Left lung (tissue), 14 donors: ENCODE measurements at places on chromosomes 6 and 20. TPM values are rescaled to one million over a fixed set of nuclear protein-coding genes. Genes with fewer than 3 reads are reported as not detected.

The PGC gene
- polyA plus RNA-seq, result 6.6 TPM

The BTBD3 gene
- 56.4 TPM for polyA plus RNA-seq

The DCBLD1 gene
- 34.8 TPM for polyA plus RNA-seq

The FGD2 gene
- 4.3 TPM for polyA plus RNA-seq

- no peak for DNase-seq
Observed at GRCh38 chr20:45402946-45403345, 5.1 kb upstream of the DBNDD2 start.

DNA sequence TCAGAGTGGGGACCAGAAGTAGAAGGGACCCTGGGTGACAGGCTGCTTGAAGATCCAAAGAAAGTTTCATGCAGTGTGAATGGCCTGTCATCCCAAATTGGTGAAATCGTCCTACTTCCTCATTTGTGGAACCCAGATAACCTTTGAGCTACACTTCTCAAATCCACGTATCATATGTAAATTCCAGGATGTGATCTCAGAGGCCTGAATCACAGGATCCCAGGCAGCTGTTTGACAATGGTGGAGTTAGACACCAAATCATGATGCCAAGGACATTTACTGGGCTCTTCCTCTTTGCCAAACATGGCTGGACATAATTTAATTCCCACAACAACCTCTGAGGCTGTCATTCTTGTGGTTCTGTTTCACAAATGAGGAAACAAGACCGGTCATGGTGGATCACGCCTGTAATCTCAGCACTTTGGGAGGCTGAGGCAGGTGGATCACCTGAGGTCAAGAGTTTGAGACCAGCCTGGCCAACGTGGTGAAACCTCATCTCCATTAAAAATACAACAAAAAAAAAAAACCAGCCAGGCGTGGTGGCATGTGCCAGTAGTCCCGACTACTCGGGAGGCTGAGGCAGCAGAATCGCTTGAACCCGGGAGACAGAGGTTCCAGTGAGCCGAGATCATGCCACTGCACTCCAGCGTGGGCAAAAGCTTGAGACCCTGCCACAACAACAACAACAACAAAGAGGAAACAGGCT, 39.9 kb upstream of the TTPAL start:
- DNase-seq, result no peak

- DNase-seq, result no peak
Observed at GRCh38 chr20:47629907-47630306, 128.2 kb downstream of the NCOA3 start.

- DNase-seq, result no peak
Observed at GRCh38 chr20:37518059-37518458, 3.0 kb upstream of the NNAT start.

GRCh38 chr6:163189609-163190008, 224.9 kb upstream of the QKI start:
- no peak for DNase-seq

- no peak for DNase-seq
Observed at GRCh38 chr6:5128351-5128750, 43.2 kb downstream of the PPP1R3G start.

GRCh38 chr6:137002505-137002904, 42.3 kb downstream of the IL20RA start:
- DNase-seq, result no peak

DNA sequence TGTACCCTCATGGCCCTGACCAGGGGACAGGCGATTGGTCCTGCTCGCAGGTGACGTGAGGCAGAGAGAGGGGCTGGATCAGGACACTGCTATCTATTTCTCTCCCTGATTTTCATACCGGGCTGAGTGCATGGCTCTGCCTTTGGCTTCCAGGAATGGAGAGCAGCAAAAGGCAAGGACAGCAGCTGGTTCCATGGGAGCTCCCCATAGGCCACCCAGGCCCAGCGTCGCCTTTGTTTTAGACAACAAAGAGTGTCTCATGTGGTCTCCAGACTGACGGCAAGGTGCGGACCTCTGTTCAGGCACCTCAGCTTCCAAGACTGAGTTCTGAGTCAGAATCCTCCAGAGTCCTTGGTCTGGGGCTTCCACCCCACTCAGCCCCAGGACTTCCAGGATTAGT, 123.1 kb downstream of the VEGFA start:
- DNase-seq, result peak; percentile 44

GRCh38 chr6:20291764-20292580, 79.7 kb upstream of the MBOAT1 start:
- peak; percentile 66 for DNase-seq

- no peak for DNase-seq
Observed at GRCh38 chr20:24816431-24816830, 132.6 kb upstream of the CST7 start.

- no peak for DNase-seq
Observed at GRCh38 chr20:35303382-35303734, 11.1 kb upstream of the FAM83C start.

DNA sequence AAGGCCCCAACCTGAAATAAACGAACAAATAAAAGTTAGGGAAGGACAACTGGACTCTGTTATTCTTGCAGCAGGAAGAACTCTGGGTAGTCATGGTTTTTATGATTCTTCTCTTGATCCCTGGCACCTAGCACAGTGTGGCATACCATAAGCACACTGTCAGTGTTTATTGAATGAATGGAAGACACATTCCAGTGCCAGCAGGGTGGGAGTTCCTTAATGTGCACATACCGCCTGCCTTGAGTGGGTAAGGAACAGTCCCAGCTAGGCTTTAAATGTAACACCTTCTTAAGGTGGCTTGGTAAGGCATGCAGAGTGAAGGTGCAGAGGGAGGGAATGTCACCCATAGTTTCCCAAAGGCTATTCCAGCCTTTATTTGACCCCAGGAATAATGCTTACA, 162.9 kb upstream of the CEP162 start:
- no peak for DNase-seq

DNA sequence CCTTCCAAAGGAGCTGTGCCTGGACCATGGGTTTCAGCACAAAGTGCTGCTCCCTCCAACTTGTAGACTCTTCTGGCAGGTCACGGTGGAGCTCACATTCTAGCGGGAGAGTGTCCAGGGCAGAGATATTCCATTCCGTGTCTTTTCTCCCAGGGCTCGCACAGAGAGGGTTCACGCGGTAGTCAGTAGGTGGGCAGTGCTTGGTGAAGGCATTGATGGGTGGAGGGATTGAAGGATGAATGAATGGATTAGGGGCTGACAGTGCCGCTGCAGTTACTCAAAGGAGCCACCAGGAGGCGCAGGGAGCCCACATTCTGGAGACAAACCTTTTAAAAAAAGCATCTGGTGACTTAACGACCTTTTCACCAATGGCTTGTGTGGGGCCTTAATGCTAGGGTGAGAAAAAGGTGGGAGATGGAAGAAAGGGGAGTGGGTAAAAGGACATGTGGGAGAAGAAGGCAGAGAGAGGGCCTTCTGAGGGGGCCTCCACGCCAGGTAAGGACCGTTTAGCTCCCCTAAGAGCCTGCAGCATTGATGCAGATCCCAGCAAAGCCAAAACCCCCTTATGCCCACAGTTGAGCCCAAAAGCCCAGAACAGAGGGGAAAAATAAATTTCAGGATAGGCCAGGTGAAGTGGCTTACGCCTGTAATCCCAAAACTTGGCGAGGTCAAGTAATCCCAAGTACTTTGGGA, 17.5 kb upstream of the FAM110A start:
- peak; percentile 57 for DNase-seq

GRCh38 chr20:13017883-13018535, 9.2 kb downstream of the SPTLC3 start:
- DNase-seq, result no peak

DNA sequence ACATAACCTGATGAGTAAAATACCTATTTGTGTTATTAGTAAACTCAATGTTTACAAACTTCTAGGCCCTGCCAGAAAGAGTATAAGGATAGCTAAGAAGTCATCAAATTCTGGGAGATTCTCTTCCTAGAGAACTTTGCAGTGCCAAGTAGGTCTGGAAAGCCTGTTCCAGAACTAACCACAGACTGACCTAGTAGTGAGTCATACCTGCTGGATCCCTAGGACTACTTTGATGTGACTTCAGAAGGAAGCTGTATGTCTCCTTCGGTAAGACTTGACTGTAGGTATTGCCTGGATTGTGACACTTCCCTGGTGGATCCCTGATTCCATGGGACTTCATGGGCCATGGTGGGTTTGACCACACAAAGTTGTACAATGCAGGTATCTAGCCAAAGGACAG, 131.7 kb downstream of the DNAH8 start:
- no peak for DNase-seq

DNA sequence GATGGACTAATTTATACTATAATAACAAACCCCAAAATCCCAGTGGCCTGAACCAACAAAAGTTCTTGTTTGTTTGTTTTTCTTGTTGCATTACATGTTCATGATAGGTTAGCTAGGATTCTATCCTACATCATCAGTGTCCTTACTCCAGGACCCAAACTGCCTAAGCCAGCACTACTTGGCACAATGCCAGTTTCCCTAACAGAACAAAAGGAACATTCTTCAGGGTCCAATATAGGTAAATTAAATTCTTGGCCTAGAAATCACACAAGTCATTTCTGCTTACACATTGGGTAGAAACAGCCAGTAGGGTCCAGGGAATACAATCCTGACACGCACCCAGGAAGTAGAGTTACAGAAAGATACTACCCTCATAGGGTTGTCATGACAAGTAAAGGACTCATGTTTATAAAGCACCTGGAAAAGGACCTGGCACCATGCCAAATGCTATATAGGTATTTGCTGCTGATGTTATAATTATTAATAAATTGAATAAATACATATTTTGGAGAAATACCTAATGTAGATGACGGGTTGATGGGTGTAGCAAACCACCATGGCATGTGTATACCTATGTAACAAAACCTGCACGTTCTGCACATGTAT, 38.8 kb downstream of the RCAN2 start:
- DNase-seq, result no peak

GRCh38 chr20:54189630-54190029, 15.8 kb upstream of the CYP24A1 start:
- DNase-seq, result no peak

- no peak for DNase-seq
Observed at GRCh38 chr20:62924442-62925075, 1.7 kb downstream of the DIDO1 start.

- no peak for DNase-seq
Observed at GRCh38 chr6:133710826-133711225, 178.1 kb upstream of the TCF21 start.

DNA sequence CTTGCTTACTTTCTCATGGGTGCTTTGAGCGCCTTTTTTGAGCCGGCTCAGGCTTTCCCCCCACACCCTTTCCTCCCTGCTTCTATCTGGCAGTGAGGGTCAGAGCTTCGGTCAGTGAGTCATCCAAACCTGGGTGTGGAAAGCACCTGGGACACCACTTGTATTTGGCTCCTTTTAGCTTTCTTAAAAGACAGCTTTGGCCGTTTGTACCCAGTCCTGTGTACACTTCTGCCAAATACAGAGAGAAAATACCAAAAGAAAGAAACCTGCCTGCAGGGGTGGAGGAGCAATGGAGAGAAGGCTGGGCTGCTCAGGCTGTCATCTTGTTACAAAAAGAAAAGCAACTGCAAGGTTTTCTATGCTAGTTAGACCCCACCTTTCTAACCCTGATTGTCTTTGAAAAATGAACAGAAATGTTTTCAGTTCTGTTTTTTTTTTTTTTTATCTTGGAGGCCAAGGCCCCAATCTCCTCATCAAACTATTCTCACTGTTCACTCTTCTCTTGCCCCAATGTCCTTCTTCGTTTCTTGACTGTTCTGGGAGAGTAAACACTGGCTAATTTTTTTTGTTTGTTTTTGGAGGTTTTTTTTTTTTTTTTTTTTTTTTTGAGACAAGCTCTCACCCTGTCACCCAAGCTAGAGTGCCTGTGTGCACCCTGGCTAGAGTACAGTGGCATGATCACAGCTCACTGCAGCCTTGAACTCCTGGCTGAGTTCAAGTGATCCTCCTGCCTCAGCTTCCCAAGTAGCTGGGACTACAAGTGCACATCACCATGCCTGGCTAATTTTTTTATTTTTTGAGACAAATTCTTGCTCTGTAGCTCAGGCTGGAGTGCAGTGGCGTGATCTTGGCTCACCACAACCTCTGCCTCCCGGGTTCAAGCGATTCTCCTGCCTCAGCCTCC, 76.4 kb downstream of the SSR1 start:
- peak; percentile 35 for DNase-seq

GRCh38 chr6:39088331-39088730, 26.7 kb downstream of the SAYSD1 start:
- DNase-seq, result no peak

DNA sequence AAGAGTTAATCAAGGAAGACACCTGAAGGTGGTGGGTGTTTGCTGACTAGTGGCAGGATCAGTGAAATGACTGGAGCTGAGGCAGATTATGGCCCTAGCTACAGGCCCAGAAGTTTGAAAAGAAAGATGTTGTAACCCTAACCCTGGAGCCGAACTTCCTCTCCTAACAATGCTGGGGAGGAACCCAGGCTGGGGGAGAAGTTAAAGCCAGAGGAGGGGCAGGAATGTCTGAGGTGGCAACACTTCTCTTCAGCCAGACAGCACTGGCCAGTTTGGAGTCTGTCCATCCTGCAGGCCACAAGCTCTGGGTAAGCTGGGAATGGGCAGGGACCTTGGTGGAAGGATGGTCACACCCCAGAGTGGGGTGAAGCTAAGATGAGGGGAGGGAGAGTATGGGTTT, at the start of gene LST1:
TSS of gene LST1 (plus strand) at position 270 of the 400 bp plus-strand sequence. CDS start 1,023 bp downstream, outside the sequence.
- DNase-seq, result no peak

DNA sequence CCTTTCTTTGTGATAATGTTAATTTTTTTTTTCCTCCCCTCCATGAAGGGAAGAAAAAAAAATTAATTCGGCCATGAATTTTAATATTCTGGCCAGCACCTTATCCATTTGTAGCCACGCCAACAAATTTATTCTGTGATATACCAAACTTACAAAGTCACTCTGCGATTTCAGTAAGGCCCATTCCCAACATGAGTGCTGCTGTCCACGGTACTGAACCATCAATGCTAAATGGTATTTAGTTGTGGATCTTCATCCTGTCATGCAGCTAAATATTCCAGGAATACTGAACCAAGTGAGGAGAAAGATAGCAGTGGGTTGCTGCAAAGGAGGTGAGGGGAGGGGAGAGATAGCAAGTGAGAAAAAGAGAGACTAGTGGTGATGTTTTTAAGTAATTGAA, 19.5 kb upstream of the RSPH4A start:
- no peak for DNase-seq

DNA sequence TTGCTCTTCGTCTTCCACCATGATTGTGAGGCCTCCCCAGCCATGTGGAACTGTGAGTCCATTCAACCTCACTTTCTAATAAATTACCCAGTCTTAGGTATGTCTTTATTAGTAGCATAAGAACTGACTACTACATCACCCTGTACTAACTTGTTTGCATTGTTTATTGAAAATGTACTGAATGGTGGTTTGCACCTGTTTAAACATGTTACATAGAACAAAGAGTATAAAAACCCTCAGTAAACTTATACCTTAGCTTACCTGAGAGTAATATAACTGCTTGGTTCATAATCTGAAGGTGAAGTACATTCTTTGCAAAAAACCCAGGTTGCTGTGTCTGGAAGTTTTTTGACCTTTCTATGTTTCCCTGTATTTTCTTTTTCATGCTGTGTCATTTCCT, 777.8 kb downstream of the TBC1D32 start:
- DNase-seq, result no peak

DNA sequence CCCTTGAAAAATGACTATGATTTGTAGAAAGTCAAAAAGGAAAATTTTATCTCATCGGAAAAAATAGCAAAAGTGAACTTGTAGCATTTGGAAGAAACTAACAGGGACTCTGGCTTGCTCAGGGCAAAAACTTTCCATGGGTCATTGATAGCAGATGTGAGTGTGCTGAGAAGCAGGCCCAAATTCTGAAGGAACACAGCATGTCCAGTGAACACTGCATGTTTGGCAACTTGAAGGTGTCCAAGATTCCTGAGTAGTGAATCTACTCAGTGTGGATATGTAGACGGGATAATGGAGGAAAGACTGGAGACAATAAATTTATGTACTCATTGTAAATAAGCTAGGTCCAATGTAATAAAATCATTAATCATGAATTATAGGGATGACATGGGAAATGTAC, 8.2 kb downstream of the SLC17A2 start:
- DNase-seq, result no peak
